ENCODE measurements at places on chromosomes 1 and 21. TPM values are rescaled to one million over a fixed set of nuclear protein-coding genes. Genes with fewer than 3 reads are reported as not detected.

The LRIG2 gene
- 3.9 TPM for total RNA-seq

The GBP4 gene
- total RNA-seq: 0.04 TPM

The ANGEL2 gene
- 21.9 TPM for total RNA-seq

The TMOD4 gene
- total RNA-seq: 1.2 TPM

The HSPA6 gene
- 0.27 TPM for total RNA-seq

The RAP1GAP gene
- 0.23 TPM for total RNA-seq

The ZNF697 gene
- total RNA-seq: 7.2 TPM

The PRSS38 gene
- not detected for total RNA-seq

The MEX3A gene
- total RNA-seq: 1.8 TPM

The KCNK1 gene
- total RNA-seq: 9.4 TPM

The ESPN gene
- 4.3 TPM for total RNA-seq

The CLDN17 gene
- total RNA-seq: not detected

The ST6GALNAC3 gene
- total RNA-seq: 0.38 TPM

The GFI1 gene
- total RNA-seq: not detected

The TSSK3 gene
- not detected for total RNA-seq

The EPHA10 gene
- not detected for total RNA-seq

The KLHL21 gene
- total RNA-seq: 68.4 TPM

The MYOCOS gene
- total RNA-seq: not detected

The ELF3 gene
- total RNA-seq: not detected

The TMPRSS15 gene
- total RNA-seq: not detected

The FAM78B gene
- not detected for total RNA-seq

The OPRD1 gene
- total RNA-seq: not detected

The S100A3 gene
- 12.7 TPM for total RNA-seq

The VWA5B1 gene
- not detected for total RNA-seq

The PRKAA2 gene
- total RNA-seq: 0.53 TPM

The OR2T2 gene
- total RNA-seq: not detected

Measured in hair follicular keratinocyte (primary cell).